ENCODE measurements at places on chromosomes 7 and 10.

GRCh38 chr7:38716397-38716796, 85.2 kb upstream of the AMPH start:
- no peak for DNase-seq

GRCh38 chr10:91034494-91035159, 113.7 kb upstream of the ANKRD1 start:
- DNase-seq = peak; percentile 10

DNA sequence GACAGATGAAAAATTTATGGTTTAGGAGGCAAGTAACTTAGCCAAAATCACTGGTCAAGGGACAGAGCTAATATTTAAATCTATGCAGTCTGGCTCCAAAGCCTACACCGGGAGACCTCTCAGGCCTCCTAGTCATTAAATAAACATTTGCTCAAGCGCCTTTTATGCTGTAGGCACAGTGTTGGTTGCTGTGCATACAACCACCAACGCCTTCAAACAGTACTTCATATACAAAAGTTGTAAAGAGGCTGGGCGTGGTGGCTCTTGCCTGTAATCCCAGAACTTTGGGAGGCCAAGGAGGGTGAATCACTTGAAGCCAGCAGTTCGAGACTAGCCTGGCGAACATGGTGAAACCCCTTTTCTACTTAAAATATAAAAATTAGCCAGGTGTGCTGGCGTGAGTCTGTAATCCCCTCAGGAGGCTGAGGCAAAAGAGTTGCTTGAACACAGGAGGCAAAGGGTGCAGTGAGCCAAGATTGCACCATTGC, 159.8 kb downstream of the MAGI2 start:
- DNase-seq = no peak

DNA sequence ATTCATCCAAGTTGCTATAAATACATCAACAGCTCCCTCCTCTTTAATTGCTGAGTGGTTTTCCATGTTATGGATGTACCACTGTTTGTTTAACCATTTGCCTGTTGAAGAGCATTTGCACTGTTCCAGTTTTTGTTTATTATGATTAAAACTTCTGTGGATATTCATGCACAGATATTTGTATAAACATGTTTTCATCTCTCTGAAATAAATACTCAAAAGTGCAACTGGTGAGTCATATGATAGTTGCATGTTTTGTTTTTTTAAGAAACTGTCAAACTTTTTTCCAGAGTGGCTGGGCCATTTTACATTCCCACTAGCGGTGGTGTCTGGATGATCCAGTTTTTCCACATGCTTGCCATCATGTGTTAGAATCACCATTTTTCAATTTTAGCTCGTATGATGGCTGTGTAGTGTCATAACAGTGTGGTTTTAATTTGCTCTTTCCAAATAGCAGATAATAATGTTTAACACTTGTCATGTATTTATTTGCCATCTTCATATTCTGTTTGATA, 33.6 kb downstream of the MEOX2 start:
- no peak for DNase-seq

GRCh38 chr10:8048281-8049008, 6.0 kb upstream of the GATA3 start:
- no peak for DNase-seq
